ENCODE measurements at places on chromosomes 11 and 22. TPM values are rescaled to one million over a fixed set of nuclear protein-coding genes. Genes with fewer than 3 reads are reported as not detected.

DNA sequence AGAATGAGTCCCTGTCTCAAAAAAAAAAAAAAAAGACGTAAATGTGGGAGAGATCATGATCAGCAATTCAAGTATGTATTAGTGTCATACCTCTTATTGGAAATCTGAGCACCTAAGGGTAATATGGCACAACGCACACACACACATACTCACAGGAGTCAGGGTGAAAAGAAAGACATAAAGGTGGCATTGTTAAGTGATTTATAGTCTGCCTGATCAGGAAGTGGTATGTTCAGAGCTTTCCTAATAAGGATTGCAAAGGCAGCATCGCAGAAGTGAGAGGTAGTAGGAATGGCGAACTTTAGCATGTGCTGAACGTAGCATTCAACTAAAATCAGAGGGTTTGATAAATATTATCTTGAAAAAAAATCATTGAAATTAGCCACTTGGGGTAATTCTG is 854.3 kb downstream of the METTL15 start:
- H3K4me3 ChIP-seq = no peak overlapping the region
- H3K36me3 ChIP-seq = no peaks in the 10 kb centered on the region
- H3K4me1 ChIP-seq = no peaks in the 10 kb centered on the region
- DNase-seq = no peak

Gene PRRG4
- 0.07 TPM for total RNA-seq

Gene OR52H1
- not detected for total RNA-seq

- H3K4me1 ChIP-seq = peaks cover 5% of the 10 kb centered on the region
- H3K4me3 ChIP-seq = no peak overlapping the region
- peaks cover 36% of the 10 kb centered on the region for H3K27me3 ChIP-seq
- H3K27ac ChIP-seq = no peak overlapping the region
- DNase-seq = no peak
Observed at GRCh38 chr22:35971456-35972119, 57.0 kb downstream of the RBFOX2 start.

Gene MMP1
- not detected for total RNA-seq

DNA sequence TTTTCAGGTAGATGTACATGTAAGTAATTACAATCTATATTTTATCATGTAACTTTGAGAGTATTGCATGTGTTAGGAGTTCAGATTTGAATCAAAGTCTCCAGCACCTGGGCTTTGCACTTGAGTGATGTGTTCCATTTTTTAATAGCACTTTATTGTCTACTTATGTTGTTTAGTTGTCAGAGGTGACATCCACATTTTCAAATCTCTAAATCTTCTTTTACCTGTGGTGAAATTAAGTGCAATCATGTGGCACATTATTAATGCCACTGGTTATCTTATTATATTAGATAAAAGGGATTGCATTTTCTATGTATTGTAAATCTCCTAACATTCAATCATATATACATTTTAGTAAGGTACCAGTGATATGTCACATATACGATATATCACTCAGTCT is 333.4 kb downstream of the AASDHPPT start:
- H3K4me1 ChIP-seq = no peaks in the 10 kb centered on the region
- no peak for DNase-seq
- H3K36me3 ChIP-seq = no peaks in the 10 kb centered on the region
- H3K27me3 ChIP-seq = no peaks in the 10 kb centered on the region

DNA sequence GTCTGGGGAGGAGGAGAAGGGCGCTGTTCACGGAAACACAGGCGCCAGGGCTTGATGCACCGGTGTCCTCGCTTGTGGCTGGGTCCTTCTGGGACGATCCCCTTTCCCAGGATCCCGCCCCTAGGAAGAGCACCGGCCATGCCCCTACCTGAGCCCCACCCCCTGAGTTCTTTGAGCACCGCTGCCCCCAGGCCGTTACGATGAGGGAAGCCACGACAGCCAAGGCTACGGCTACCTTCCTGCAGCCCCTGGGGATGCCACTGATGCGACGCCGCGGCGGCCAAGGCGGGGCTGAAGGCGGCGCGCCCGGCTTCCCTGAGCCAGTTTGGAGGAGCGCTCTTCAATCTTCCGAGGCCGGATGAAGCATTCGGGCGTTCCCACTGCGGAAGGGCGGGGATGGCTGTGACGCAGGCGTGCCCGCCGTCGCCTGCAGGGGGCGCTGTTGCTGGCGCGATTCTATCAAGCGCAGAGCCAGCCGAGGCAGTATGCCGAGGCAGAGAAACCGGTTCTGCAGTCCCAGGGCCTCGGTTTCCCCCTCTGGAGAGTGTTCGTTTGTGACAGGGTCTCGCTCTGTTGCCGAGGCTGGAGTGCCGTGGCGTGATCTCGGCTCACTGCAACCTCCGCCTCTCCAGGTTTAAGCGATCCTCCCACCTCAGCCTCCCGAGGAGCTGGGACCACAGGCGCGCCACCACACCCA is 9.7 kb upstream of the NEFH start:
- H3K36me3 ChIP-seq = no peaks in the 10 kb centered on the region
- H3K4me3 ChIP-seq = peak overlapping the region; percentile 85
- H3K4me1 ChIP-seq = peaks cover 2% of the 10 kb centered on the region
- peak; percentile 58 for DNase-seq
- peaks cover 16% of the 10 kb centered on the region for H3K27me3 ChIP-seq

All from T-helper 17 cell (primary cell).